Endodermal cell (in vitro differentiated cells): ENCODE measurements at places on chromosomes 12 and 14. TPM values are rescaled to one million over a fixed set of nuclear protein-coding genes. Genes with fewer than 3 reads are reported as not detected.

GRCh38 chr12:88360343-88360742 is 218.2 kb downstream of the TMTC3 start:
- DNase-seq: no peak

DNA sequence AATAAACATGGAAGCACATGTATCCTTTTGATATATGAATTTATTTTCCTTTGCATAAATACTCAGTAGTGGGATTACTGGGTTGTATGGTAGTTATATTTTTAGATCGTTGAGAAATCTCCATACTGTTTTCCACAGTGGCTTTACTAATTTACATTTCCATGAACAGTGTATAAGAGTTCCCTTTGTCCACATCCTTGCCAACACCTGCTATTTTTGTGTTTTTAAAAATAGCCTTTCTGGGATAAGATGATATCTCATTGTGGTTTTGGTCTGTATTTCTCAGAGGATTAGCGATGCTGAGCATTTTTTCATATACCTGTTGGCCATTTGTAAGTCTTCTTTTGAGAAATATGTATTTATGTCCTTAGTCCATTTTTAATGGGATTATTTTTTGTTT is 329.2 kb upstream of the KITLG start:
- DNase-seq: no peak

GRCh38 chr12:78392918-78393317 is 471.7 kb upstream of the SYT1 start:
- no peak for DNase-seq

- DNase-seq: peak; percentile 81
Measured at GRCh38 chr14:25400607-25401206, 350.8 kb upstream of the STXBP6 start.

- peak; percentile 98 for DNase-seq
Measured at GRCh38 chr14:33950320-33951182, at the start of gene EGLN3. TSS of gene EGLN3 (minus strand) at chr14:33951074. CDS start at chr14:33950752, 322 bp downstream.

The KIF26A gene
- total RNA-seq: 47.9 and 54.8 TPM in 2 replicates

The IRAK3 gene
- 0.52 and 0.59 TPM in 2 replicates for total RNA-seq
